CD4-positive, CD25-positive, alpha-beta regulatory T cell (primary cell): ENCODE measurements at places on chromosomes 12 and 14. TPM values are rescaled to one million over a fixed set of nuclear protein-coding genes. Genes with fewer than 3 reads are reported as not detected.

The G2E3 gene
- 13.5 TPM for polyA plus RNA-seq

DNA sequence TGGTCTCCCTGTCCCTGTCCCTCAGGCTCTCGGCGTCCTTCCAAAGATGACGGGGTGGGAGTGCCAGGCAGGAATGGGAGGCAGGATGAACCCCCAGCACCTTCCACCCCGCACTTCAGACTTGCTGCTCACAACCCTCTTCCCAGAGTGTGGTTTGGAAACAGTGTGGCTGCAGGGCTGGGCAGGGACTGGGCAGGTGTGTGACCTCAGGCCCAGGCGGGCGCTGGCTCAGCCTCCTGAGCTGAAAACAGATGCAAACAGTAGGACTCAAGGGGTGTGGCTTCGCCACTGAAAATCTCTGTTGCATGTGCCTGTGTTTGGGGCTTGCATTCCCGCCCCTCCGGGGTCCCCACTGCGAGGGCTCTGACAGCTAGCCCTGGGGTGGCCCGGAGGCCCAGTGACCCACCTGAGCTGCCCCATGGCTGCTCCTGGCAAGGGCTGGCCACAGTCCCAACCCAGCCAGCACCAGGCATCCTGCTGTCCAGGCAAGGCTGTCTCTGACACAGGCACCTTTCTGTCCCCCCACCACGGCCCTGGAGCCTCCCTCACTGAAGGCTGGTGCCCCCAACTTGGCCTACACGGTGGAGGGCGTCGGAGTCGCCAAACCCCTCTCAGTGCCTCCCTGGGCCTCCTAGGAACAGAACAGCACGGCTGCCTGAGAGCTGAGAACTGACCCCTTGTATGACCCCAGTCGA, 46.1 kb downstream of the BEGAIN start:
- DNase-seq: no peak

- DNase-seq: no peak
Observed at GRCh38 chr14:51439896-51440295, 199.8 kb downstream of the TMX1 start.

- DNase-seq: no peak
Observed at GRCh38 chr12:107029081-107029480, 42.1 kb upstream of the MTERF2 start.

- DNase-seq: no peak
Observed at GRCh38 chr12:5064913-5065490, 21.3 kb downstream of the KCNA5 start.

DNA sequence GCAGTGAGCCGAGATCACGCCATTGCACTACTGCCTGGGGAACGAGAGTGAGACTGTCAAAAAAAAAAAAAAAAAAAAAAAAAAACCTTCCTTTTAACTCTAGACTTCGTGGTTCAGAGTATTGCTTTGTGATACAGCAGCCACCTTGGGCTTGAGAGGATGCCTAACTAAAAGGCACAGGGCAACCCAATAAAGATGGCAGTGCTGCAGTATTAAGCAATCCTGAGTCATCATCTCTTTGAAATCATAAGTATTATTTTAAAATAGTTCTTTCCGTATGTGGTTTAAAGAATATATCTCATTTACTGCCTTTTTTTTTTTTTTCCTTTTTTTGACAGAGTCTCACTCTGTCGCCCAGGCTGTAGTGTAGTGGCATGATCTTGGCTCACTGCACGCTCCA, 116.1 kb downstream of the PLEKHA5 start:
- DNase-seq: no peak

The ATF1 gene
- 56.1 TPM for polyA plus RNA-seq

DNA sequence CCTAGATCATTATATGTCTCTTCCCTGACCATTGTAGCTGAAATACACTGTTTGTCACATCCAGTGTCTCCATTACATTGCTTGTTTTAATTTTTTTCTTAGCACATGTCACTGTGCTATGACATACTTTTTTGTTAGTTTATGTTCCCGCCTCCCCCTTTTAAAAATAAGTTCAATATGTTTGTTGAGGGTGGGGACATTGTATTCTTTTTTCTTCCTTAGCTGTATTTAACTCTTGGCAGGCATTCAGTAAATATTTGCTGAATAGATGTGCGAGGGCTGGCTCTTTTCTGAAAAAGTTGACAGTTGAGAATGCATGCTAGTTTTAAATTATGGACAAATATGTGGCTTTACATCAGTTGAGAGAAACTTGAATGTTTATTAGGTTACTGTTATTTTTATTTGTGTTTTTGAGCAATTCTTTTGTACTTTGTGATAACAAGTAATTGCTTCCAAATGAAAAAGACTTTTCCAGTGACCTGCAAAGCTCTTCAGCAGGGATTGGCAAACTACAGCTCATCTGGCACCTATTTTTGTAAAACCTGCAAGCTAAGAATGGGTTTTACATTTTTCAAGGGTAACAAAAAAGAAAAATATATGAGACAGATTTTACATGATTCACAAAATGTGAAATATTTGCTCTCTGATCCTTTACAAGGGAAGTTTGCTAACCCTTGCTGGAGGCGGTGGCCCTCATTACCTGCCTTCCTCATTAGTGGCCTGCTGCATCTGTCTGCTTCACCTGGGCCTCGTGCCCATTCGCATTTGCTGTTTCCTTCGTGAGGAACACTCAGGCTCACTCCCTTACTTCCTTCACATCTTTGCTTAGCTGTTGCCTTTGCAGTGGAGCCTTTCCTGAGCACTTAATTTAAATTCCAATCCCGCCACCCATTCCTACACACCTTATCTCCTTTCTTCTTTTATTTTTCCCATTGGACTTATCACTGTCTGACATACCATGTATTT, 229.4 kb downstream of the ERC1 start:
- DNase-seq: no peak

The NANOG gene
- not detected for polyA plus RNA-seq

The OR4E2 gene
- polyA plus RNA-seq: not detected

The SIX6 gene
- not detected for polyA plus RNA-seq
